ENCODE measurements at places on chromosomes 7 and 10.

- DNase-seq, result no peak
These were observed 1.6 kb downstream of the PDGFA start for GRCh38 chr7:517774-518629.

GRCh38 chr7:5636914-5637313 lies 144.5 kb downstream of the RNF216 start:
- no peak for DNase-seq

GRCh38 chr10:67771200-67771599 lies 66.8 kb downstream of the DNAJC12 start:
- no peak for DNase-seq

DNA sequence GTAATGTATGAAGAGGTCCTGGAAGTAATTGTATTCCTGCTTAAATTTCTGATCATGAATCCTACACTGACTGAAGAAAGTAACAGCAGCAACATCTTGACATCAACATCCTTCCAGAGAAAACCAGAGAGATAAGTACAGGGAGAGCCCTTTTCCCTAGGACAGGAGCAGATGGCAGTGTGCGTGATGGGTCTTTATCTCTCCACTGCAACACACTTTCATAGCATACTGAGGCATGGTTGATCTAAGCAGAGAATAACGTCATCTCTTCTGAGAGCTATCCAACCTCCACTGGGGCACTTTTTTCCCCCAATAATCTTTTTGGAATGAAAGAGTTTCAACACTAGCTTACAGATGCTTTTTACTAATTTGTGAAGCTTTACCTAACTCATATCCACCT lies 342 bp downstream of the OR2A25 start:
- no peak for DNase-seq

- DNase-seq, result peak; percentile 69
These were observed 745 bp downstream of the DAGLB start for GRCh38 chr7:6446838-6447580.

DNA sequence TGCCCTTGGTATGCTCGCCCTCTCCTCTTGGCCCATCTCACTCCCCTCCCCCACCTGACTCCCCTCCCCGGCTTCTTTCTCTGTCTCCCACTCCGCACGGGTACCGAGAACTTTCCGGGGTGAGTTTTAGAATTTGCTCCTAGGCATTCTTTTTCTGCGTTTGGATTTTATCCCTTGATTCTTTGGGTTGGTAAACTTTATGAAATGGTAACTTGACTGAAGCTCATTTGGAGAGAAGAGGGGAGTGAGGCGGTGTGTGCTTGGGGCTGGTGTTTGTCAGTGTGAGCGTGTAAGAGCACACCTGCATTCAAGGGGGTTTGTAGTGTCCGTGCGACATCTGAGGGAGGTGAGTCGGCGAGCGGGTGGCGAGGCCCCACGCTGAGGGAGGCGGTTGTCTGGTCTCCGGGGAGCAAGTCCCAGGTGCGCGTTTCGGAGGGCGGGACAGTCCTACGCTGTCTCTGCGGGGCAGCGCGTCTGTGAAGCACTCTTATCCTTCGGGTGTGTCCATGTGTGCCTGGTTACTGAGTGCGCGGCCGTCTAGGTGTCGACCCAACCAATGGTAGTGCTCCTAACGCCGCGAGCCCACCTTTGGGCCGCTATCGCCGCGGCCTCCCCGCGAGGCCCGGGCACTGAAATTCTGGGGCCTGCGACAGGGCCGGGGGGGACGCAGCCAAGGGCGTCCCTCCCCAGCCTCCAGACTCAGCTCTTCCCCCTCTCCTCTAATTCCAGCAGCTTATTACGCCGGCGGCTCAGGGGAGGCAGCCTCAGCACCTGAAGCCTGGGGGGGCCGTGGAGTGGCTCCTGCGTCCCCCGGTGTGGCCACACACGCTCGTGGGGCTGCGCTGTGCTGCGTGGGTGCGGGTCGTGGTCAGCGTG lies 2.6 kb upstream of the ZNF503 start:
- DNase-seq, result no peak

DNA sequence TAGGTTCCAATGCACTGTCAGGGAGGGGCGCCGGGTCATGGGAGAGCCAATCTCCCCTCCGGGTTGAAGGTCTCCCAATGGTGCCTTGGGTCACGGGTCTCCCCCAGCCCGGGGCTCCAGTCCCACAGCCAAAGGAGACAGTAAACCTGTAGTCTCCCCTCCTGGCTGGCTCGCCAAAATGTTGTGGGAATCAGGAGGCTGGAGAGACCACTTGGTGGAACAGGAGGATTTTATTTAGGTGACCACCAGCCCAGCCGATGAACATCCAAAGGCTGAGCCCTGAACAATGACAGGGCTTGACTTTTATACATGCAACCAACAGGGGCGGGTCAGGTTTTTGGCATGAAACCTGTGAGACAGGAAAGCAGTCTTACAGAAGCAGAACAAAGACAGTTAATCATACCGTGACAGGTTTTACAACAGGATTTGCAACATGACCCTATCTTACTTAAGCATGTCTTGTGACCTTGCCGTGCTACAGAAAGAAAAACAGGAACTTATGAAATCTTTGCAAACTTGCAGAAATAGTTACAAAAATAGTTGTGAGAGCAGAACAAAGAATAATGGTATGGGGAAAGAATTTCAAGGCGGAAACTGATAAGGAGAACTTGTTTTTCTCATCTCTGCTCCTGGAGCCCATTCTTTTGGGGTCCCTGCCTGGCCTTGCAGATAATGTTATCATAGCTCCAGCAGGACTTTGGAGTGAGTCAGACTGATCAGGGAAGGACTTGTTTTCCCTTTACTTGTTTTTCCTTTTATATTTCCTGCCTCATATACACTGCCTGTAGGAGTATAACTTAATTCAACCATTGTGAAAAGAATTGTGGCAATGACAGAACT lies 7.1 kb downstream of the ERV3-1 start:
- DNase-seq, result no peak

DNA sequence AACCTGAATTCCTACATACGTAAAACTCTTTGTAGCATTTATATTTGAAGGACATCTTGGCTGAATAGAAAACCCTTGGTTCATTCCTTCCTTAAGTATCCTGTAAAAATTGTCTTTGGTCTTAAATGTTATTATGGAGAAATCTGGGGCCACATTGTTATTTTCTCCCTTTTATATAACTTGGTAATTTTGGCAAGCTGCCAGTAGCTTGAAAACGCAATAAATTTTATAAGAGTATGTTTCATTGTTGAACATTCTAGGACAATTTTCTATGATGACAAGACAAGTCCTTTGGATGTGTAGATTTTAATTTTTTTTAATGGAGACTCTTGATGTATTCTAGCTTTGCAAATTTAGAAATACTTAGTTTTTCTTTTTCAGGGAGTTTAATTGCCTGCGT lies 191.9 kb downstream of the ABCA13 start:
- DNase-seq, result no peak

GRCh38 chr7:158468700-158469296 lies 118.8 kb downstream of the PTPRN2 start:
- no peak for DNase-seq

DNA sequence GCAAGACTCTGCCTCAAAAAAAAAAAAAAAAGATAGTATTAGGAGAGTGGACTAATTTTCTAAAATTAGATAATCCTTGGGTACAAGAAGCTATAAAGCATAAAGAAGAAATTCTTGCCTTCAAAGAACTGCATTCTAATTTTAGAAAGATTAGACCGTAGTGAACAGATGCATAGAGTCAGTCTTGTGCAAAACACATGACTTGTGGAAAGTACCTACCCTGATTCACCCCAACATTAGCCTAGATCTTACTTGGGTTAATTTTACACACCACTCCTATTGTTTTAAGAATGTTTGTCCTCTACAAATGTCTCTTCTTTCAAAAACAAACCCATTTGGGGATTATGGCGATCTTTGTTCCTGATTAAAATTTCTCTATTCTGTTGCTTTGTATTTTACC lies 38.9 kb upstream of the SP8 start:
- DNase-seq, result no peak

GRCh38 chr7:2508327-2509215 lies 11.0 kb upstream of the LFNG start:
- no peak for DNase-seq

DNA sequence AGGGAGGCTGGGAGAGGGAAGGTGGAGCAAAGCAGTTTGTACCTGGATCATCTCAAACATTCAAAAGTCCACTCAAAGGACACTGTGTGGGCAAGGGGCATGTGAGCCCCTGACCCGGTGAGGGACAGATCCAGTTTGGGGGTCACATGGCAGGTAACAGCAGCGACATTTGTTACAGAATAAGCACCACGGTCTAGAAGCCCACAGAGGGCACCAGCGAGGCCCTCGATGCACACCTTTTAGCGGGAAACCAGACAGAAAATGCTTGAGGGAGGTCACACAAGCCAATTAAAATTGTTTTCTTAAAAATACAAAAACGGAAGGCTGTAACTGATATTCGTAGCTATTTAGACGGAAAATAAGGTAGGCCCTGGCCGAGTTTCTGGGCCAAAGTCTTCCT lies 144.4 kb downstream of the ZMYND11 start:
- DNase-seq, result no peak

- no peak for DNase-seq
These were observed 48.4 kb upstream of the CRTAC1 start for GRCh38 chr10:98078774-98079173.

- no peak for DNase-seq
These were observed 4.3 kb downstream of the CDH23 start for GRCh38 chr10:71401056-71401455.

Data from HCT116 (cell line).